ENCODE measurements at places on chromosomes 3 and 15.

DNA sequence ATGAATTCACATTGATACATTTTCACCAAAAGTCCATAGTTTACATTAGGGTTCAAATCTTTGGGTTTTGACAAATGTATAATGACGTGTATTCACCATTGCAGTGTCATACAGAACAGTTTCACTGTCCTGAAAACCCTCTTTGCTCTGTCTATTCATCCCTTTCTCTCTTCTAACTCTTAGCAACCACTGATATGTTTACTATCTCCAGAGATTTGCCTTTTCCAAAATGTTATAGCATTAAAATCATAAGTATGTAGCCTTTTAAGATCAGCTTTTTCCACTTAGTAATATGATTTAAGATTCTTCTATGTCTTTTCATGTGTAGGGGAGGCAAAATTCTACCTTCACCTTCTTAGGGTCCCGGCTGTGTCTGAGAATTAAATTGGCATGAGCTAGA is 203.8 kb downstream of the TPRG1 start:
- no peak for DNase-seq

- DNase-seq: no peak
Measured at GRCh38 chr3:151379083-151379734, 5.3 kb downstream of the P2RY12 start.

GRCh38 chr3:188792793-188793192 is 379.0 kb upstream of the TPRG1 start:
- DNase-seq: no peak

- DNase-seq: peak; percentile 51
Measured at GRCh38 chr15:78264304-78265136, at the start of gene DNAJA4. Gene DNAJA4, plus strand, starts transcription at chr15:78264562. Its CDS starts 202 bp downstream, at chr15:78264764.

GRCh38 chr3:153785901-153786300 is 335.3 kb upstream of the ARHGEF26 start:
- DNase-seq: no peak

- DNase-seq: no peak
Measured at GRCh38 chr3:106710596-106710995, 666.6 kb upstream of the CCDC54 start.

GRCh38 chr15:62083194-62084154 is 16.7 kb downstream of the C2CD4A start:
- no peak for DNase-seq

DNA sequence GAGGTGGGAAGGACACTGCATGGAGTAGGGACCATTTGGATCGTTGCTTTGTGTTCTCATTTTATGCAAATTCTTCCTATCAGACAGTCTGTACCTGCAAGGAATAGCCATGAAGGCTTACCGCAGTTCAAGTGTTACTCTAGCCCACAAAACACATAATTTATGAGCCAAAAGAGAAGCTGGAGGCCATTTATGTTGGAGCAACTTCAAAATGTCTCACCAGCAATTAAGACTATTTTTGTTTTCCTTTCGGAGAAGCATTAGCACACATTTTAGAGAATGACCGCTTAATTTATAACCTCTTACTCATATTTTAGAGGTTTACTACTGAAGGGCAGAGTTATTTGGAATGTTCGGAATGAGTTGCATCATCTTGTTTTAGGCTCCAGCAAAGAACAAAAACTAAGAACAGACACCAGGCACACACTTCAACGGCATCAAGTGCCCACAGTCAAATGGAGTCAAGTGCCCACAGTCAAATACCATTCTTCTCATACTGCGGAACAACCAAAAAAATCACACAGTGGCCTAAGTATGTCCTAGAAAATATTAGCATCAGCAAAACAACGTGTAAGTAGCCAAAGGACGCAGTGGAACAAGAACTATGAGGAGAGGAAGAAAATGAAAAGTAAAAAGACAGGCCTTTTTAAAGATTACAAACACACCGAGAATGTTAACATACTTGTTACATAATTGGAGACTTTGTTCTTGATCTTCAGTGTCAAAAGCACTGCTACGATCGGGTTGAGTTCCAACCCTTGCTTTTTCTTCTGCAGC is 17.5 kb upstream of the GOLGA8J start:
- no peak for DNase-seq

- DNase-seq: no peak
Measured at GRCh38 chr15:85440451-85440850, 60.0 kb downstream of the AKAP13 start.

DNA sequence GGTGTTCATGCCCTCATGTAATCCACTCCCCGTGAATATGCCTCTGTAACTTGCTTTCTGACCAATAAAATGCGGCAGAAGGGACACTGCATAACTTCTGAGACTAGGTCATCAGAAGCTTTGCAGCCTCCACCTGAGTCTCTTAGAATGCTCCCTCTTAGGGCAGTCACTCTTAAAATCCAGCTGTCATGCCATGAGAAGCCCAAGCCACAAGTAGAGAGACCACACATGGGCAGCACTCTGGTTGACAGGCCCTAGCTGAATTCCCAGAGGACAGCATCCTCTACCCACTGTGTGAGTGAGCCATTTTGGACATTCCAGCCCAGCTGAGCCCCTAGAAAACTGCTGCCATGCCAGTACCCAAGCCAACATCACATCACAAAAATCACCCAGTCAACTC is 41.4 kb downstream of the SCAPER start:
- no peak for DNase-seq

DNA sequence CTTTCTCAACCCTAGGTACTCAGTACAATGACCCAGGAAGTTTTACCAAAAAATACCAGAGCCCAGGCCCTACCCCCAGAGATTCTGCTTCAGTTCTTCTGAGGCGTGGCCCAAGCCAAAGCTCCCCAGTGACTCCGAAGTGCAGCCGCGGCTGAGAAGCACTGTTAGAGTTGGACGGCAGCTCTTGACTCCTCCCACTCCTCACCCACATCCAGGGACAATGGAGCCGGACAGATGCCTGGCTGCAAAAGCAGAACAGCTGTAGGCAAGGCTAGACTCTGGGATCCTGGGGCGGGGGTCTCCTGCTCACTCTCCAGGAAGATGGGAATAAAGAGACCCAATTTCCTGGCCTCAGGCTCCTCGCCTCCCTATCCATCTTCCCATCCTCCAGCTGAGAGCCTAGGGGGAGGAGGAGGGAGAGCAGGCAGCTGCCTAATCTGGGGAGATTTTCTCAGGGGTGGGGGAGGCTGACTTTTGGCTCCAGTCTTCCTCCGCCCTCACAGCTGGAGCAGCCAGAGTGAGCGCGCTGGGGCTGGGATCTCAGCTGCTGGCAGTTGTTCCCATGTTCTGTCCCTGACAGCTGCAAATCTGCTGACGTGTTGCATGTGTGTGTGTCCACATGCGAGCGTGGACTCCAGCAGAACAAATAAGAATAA is 223.8 kb downstream of the OPA1 start:
- no peak for DNase-seq
